ENCODE measurements at places on chromosomes 3 and 15.
A peak's percentile ranks its signal among the peaks of the same experiment; 100 is the strongest.

- no peak for DNase-seq
These were observed 48.3 kb downstream of the DHX36 start for GRCh38 chr3:154275965-154276364.

DNA sequence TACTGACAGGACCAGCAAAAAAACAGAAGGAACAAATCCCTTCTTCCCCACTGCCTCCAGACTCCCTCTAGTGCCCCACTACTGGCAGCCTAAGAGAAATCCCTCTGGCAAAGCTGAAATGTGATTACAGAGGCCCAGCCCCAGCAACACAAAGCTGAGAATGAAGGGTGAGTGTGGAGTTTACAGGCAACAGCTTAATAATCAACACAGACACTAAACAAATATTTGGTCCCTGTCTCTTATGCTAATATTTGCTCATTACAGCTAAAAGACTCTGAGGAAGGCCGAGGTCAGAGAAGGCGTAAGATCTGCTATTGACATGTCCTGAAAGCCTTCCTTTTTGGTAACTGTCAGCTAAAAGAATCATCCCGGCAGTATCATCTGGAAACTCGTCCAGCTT is 308.5 kb upstream of the RASGRP1 start:
- no peak for DNase-seq

DNA sequence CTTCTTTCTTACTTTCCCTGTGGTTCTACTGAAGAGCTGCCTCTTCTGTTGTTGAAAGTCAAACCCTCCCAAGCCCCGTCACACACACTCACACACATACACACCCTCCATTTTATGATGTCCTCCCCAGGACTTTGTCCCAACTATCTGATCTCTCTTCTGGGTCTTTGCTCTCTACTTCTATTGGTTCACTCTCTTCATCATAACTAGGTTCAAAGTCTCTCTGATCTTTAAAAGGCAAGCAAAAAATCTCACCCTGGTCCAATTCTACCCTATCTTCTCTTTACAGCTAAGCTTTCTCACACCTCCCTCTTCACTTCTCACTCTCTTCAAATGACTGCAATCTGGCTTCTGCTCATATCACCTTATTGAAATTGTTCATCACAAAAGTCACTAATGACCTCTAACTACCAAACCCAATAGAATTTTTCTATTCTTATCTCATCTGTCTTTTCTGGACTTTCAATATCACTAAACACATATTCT is 34.8 kb downstream of the LRRFIP2 start:
- no peak for DNase-seq

GRCh38 chr3:29577250-29577649 is 296.4 kb downstream of the RBMS3 start:
- no peak for DNase-seq

- DNase-seq, result no peak
These were observed 126.9 kb upstream of the CNTN4 start for GRCh38 chr3:1971780-1972179.

DNA sequence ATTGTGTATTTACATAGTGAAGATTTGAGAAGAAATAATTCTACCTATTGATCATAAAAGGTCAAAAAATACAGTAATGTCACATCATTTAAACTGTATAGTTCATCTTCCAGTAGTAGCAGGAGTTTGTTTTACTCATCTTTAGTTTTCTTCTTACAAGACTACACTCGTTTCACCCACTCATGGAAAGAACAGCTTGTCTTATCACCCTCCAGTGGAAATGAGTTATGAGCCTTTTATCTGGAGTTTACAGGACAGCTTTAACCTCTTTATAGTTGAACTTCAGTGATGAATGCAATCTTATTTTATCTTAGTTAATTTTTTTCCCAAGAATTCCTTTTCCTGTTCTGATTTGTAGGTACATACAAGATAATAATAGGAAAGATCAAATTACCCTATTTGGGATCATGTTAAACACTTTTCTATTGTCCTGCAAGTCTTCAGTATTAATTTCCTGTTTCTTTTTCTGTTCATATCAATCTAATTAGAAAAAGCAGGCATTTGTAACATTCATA is 36.8 kb downstream of the RBMS3 start:
- no peak for DNase-seq

- no peak for DNase-seq
These were observed 9.5 kb upstream of the RPLP1 start for GRCh38 chr15:69443032-69443611.

- no peak for DNase-seq
These were observed 690.1 kb upstream of the BCHE start for GRCh38 chr3:166527325-166527724.

GRCh38 chr3:157671656-157672055 is 168.4 kb upstream of the VEPH1 start:
- DNase-seq, result no peak

- DNase-seq, result no peak
These were observed 1400.0 kb upstream of the ALCAM start for GRCh38 chr3:103966749-103967148.

GRCh38 chr3:141266797-141267555 is 35.4 kb downstream of the PXYLP1 start:
- no peak for DNase-seq

DNA sequence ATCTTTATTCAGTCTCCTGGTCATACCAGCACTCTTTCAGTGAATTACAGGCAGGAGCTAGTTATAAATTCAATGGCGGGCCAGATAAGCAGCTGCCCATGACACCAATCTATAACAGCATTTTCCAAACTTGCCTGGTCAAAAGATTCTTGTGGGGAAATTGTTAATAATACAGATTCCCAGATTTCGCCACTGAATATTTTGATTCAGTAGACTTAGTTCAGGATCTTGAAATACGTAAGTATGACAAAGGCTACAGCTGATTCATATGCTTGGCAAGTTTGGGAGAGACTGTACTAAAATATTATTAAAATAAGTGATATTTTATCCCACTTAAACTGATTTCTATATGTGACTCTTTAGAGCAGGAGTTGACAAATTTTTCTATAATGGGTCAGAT is 119.3 kb downstream of the TMCO5A start:
- no peak for DNase-seq

DNA sequence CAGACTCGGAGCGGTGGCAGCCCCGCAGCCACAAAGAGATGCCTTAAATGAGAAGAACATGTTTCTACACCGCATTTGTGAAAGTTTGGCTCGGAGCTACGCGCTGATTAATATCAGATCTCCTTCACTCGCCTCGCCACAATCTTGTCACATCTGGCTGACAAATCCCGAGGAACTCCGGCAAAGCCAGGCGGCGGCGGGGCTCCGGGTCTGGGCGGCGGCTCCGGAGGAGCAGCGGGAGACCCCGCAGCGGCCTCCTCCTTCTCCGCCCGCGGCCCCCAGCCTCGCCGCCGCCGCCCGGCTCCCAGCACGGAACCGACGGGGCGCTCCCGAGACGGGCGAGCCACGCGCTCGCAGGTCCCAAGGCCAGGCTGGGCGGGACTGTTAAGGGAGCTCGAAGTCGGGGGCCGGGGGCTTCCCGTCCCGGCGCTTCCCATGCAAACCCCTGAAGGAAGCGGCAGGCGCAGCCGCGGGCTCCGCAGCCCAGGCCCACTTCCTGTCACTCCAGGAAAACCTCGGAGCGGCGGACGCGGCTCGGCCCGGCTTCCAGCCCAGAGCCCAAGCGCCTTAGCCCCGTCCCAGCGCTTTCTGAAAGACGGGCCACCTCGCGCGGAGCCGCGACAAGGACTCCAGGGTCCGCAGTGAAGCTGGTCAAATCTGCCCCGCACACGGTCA is 1.2 kb downstream of the BNC1 start:
- DNase-seq, result no peak

- no peak for DNase-seq
These were observed 49.7 kb upstream of the SCAANT1 start for GRCh38 chr3:63961891-63962290.

- no peak for DNase-seq
These were observed 194.7 kb downstream of the DTWD1 start for GRCh38 chr15:49815526-49815925.

DNA sequence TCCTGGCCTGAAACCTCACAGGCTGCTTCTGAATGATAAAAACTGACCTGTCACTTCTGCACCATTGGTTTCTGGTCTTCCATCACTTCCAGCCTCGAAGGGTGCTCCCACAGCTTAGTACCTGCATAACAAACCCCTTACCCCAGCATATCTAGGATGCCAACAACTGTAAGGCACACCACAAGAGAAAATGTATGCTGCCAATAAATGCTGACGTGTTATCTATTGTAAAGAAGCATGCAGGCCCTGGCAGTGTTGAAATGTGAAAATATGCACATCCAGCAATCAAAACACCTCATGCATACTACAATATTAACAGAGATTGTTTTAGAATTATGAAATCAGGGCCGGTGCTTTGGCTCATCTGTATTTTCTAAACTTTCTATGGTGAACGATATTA is 242.0 kb upstream of the NSMCE3 start:
- no peak for DNase-seq

GRCh38 chr15:52503788-52504496 is 24.7 kb downstream of the MYO5A start:
- no peak for DNase-seq

DNA sequence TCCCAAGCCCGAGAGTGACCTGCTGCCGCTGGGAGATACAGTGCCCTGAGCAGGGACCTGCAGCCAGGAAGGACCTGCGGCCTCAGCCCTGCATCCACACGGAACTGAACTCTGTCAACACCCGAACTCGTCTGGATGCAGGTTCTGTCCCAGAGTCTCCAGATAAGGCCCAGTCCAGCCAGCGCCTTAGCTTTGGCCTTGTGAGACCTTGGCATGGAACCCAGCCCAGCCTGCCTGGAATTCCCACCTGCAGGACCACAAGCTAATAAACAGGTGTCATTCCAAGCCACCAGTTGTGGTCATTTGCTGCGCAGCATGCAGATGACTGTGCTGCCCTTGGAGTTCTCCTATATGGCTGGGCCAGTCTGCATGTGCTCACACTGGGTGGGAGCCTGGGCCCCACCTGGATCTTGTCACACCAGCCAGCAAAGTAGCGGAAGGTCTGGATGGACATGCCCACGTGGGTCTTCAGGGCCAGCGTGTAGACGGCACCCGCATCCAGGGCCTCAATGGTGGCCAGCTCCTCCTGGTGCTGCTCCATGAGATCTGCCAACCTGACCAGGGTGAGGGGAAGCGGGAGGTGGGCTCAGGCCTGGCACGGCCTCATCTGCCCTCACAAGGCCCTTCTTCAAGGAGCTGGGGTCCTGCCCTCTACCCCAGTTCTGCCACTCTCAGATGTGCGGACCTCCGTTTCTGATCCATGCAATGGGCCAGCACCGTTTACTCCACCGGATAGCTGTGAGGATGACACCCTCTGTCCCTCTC is 47.2 kb upstream of the SLC41A3 start:
- no peak for DNase-seq

GRCh38 chr15:28891588-28891987 is 5.8 kb downstream of the APBA2 start:
- no peak for DNase-seq

DNA sequence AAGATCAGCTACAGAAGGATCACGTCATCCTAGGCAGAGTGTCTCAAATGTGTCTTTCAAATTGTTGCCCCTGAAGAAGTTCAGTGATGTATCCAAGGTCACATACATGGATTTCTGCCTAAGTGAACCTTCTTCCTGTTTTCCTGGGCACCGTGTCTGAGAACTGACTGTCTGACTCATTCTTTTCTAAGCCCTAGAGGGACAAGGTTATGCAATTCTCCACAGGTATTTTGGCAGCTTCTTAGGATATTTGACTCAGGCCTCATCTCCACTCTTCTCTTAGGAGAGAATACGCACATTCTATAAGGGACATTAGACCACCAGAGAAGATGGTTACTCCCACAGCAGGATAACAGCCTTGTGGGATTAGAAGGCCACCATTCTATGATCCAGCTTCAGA is 391.9 kb upstream of the THBS1 start:
- DNase-seq, result no peak

DNA sequence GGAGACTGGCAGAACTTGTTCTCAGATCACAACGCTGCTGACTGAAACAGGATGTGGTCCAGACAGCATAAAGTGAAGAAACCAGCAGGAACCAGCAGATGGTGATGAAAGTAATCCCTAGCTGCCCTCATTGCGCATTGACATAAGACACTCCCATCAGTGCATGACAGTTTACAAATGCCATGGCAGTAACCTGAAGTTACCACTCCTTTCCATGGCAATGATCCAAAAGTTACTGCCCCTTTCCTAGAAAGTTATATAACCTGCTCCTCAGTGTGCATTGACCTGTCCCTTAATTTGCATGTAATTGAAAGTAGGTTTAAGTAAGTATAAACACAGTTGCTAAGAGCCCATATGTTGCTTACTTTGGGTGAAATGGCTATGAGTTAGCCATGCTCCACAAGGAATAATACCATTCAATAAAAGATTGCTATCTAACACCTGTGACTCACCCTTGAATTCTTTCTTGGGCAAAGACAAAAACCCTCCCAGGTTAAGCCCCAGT is 149.1 kb upstream of the CD96 start:
- peak; percentile 12 for DNase-seq

- DNase-seq, result no peak
These were observed 156.3 kb downstream of the LPP start for GRCh38 chr3:188310270-188310710.

DNA sequence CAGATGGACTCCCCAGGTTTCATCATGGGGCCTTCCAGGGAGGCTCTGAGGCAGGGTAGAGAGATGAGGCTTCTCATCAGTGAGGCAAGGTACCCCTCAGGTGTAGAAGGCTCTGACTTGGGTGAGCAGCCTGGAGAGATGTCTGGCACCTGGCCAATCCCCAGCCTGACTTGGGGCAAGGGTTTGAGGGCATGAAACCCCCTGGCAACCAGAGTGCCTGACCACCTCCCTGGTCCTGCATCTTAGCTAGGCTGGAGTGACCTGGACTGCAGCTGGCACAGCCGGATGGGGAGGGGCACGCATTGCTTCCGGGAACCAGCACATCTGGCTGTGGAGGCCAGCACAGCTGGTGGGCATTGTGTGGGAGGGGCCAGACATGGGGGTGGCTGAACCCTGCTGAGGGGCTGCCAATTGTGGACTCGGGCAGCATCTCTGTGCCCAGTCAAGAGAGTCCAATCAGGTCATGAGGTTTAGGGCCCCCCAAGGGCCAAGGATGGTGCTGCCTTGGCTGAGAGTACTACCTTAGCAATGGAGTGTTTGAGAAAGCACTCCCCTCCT is 1.9 kb downstream of the ZBTB47 start:
- DNase-seq, result no peak

DNA sequence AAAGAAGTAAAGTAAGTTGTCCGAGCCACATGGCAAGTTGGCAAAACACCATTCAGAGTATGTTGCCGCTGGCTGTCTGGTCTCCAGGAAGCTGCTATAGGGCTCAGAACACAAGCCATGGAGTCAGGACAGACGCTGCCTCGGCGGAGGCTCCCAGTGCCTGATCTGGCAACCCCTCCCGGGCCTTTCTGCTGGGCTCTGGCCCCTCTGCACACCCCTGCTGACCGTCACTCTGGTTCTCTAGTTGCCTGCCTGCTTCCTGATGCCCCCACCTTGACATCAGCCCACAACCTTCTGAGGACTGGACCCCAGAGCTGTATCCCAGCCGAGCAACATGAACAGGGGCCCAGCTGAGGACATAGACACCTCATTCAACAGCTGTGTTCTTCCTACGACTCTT is 39.1 kb downstream of the MGLL start:
- no peak for DNase-seq

DNA sequence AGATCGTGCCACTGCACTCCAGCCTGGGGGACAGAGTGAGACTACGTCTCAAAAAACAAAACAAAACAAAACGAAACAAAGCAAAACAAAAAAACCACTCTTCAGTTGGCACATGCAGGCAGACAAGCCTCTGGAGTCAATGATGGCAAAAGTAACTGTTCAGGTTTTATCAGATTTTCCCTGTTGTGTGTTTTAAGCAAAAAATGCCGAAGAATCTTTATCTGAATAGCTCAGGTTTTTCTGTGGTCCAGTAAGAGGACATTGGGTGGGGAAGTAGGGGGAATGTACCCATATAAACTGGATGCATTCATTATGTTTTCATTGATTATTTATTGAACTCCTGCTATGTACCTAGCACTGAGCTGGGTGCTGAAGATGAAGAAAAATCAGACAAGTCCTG is 20.8 kb upstream of the BCL2A1 start:
- DNase-seq, result no peak

Measured in activated T-cell treated with anti-CD3 and anti-CD28 coated beads for 24 hours (primary cell).